ENCODE measurements at places on chromosomes 7 and 10.

DNA sequence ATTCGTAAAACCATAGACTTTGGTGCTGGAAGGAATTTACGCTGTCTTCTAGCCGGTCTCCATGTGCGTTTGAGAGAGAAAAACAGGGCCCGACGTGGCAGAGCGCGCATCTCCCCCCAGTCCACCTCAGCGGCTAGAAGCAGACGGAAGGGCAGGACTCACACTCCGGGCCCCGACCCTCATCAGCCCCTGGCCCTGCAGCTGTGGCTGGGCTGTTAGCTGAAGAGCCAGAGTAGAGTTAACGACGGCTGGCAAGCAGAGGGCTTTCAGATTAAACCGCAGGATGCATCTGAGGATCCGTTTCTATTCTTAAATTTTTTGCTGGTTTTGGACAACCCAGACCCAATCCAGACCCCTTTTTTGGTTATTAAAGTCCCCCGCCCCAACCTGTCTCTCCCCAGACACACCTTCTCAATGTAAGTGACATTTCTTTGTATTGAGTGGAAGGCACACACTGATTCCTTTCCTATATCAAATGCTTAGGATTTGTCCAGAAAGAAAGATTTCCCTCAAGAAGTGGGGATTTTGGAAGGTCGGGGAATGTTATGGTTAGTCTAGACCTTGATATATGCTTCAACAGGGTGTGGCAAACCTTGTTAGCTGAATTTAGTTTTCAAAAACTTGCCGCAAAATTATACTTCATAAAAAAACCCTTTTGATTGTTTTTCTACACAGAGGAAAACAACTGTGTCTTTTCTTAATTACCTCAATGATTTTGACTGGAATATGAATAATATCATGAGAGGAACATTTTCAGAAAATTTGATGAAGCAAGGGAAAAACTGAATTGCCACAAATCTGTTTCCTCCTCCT is 1.7 kb upstream of the TBX20 start:
- no peak for DNase-seq

DNA sequence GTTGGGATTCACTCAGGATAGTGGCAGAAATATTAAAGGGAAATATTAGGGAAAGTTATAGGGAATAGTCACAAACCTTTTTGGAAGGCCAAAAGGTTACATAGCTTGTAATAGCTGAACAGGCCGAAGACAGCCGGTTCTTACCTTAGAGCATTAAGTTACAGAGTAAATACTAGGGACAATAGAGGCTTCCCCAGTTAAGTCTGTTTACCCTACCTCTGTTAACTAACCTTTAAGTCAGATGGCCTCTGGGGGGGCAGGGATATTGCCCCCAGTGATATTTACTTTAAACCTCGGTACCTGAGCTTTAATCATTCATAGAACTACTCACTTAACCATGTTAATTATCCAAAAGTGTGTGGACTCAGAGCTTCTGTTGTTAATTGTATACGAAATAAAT is 7.4 kb downstream of the POLR1F start:
- DNase-seq = no peak

GRCh38 chr10:31130406-31130805 is 98.7 kb upstream of the ZNF438 start:
- DNase-seq = no peak

- no peak for DNase-seq
These were observed 100.6 kb upstream of the MDFIC start for GRCh38 chr7:114821030-114821900.

DNA sequence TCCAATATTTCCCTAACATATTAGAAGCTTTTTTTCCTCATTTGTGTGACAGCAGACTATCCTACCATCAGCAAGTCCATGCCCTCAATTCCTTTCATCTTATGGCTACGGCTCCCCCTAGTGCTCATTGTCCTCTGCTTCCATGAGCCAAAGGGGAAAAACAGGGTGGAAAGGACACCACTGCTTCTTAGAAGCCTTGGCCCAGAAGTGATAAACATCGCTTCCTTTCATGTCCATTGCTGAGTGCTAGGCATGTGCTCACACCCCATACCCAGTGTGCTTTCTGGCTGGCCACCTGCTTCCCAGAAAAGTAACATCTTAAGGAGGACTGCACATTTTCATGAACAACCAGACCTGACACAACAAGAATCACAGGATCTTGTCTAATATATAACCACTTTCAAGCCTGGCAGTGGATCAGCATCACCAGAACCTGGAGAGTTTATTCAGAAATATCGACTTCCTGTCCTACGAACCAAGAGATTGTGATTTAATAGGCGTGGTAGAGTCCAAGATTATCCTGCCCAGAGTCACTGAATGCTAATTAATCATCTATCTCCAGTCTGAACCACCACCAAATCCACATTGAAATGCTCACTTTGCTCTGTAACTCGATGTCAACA is 650.5 kb upstream of the SORCS1 start:
- no peak for DNase-seq

DNA sequence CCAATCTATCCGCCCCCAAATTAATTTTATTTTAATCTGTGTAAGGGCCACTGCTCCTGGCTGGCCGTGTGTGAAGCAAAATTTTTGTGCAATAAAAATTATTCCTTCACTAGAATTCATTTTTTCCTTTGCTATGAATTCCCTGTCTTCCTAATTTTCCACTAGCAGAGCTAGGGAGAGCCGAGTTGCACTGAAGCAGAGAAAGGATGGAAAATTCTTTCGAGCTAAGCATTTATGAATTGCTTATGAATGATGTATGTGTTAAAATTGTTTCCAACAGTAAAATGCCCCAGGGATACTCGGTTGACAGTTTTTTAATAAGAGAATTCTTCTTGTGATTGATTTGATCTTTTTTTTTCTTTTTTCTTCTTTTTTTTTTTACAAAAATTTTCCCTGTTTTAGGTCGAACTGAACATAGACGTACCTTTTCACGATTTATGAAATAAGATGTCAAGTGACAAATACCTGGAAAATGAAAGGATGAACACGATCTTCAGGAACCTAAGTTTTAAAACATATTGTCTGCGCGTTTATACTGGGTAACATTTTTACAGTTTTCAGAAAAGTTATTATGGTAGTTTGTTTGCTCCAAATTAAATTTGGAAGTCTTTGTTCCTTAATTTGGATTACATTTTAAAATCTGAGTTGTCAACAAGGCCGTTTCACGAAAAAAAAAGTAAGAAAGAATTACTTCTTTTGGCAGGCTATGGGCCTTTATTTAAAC is 288.8 kb upstream of the NFE2L3 start:
- no peak for DNase-seq

GRCh38 chr7:135273581-135273980 is 39.9 kb downstream of the STRA8 start:
- DNase-seq = no peak

GRCh38 chr7:47587351-47587750 is 5.4 kb upstream of the TNS3 start:
- no peak for DNase-seq

- DNase-seq = no peak
These were observed 636.3 kb downstream of the PARD3 start for GRCh38 chr10:34178756-34179155.

- no peak for DNase-seq
These were observed 6.6 kb downstream of the CPA5 start for GRCh38 chr7:130350945-130351790.

DNA sequence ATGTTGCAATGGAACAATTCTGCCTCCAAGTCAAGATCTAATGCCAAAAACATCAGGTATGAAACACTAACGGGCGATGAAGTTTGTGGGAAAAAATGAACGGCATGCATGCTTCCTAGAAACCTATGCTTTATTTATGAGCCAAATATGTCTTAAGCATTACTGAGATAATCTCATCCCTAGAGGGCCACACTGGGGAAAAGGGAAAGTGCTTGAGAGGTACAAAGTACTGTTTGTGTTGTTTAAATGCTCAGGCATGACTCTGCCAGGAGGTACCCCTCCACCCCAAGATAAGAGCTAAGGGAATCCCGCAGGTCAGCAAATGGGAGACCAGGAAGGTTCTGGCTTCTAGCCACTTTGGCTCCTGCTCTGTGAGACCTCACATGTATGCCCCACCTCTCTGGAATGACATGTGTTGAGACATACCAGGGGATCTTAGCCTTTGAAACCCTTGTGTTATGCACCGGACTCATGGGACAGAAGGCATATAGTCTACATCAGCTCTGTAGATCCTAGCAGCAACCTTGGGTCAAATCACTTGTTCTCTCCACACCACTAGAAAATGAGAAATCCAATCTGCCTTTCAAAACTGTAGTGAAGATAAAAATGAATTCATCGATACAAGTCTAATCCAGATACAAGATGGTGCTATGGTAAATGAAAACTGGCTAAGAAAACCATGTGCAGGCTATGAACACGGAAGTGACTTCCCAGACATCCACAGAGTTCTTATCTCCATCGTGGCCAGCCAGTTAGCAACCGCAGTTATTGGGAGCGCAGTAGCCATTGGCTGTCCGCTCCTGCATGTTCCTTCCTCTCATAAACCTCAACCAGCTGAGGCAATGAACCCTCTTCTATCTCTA is 61.0 kb downstream of the CREB3L2 start:
- DNase-seq = no peak

GRCh38 chr10:59700709-59701108 is 8.9 kb downstream of the SLC16A9 start:
- DNase-seq = no peak

DNA sequence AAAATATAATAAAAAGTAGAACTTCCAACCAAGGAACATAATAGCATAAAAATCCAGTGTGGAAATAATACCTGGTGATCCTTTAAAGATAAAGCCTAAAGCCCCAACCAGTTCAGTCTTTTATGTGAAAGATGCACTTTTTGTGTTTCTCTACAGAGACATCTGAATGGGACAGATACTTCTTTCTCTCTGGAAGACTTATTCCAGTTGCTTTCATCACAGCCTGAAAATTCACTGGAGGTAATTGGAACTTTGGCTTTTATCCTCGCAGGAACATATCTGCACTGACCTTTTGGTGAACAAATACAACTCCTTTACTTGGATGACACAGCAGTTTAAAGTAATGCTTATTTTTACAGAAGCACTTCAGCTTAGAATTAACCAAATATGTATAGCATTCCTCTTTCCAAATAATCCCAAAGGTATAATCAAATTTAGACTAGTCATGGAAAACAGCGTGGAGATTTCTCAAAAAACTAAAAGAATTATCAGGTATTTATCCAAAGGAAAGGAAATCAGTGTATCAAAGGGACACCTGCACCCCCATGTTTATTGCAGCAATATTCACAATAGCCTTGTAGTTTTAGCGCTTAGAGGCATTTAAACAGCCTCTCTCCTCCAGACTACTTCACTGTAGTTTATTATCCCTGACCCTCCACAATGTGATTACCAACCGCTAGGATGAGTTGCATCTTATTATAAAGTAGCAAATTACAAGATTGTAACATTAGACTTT is 16.8 kb downstream of the HNRNPA2B1 start:
- no peak for DNase-seq

GRCh38 chr10:105037022-105037421 is 395.9 kb downstream of the SORCS3 start:
- DNase-seq = no peak

DNA sequence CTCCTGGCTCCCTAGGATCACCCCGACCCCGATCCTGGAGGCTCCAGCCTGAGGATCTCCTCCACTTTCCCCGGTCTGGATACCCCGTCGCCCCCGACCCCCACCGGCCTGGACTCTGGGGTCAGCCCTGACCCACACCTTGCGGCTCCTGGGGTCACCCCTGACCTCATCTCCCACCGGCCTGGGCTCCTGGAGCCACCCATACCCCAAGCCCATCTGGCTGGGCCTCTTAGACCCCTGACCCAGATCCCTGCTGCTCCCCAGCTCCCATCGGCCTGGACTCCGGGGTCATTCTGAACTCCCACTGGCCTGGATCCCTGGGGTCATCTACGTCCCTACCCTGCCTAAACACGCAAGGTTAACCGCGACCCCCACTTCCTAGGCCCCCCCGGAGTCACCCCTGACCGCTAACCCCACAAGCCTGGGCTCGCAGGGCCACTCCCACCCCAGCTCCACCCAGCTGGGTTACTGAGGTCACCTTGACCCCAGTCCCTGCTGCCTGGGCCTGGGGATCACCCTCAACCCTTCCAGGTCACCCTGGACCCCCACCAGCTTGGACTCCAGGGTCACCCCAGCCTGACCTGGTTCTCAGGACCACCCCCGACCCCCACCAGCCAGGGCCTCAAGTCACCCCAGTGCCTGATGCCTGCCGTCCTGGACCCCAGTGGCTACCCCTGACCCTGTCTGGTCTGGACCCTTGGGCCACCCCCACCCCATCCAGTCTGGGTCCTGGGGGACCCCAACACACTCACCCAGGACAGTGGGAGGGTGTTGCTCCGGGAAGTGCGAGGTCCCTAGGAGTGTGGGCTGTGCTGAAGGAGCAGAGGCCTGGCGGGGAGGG is 1.2 kb downstream of the FOXK1 start:
- DNase-seq = no peak

DNA sequence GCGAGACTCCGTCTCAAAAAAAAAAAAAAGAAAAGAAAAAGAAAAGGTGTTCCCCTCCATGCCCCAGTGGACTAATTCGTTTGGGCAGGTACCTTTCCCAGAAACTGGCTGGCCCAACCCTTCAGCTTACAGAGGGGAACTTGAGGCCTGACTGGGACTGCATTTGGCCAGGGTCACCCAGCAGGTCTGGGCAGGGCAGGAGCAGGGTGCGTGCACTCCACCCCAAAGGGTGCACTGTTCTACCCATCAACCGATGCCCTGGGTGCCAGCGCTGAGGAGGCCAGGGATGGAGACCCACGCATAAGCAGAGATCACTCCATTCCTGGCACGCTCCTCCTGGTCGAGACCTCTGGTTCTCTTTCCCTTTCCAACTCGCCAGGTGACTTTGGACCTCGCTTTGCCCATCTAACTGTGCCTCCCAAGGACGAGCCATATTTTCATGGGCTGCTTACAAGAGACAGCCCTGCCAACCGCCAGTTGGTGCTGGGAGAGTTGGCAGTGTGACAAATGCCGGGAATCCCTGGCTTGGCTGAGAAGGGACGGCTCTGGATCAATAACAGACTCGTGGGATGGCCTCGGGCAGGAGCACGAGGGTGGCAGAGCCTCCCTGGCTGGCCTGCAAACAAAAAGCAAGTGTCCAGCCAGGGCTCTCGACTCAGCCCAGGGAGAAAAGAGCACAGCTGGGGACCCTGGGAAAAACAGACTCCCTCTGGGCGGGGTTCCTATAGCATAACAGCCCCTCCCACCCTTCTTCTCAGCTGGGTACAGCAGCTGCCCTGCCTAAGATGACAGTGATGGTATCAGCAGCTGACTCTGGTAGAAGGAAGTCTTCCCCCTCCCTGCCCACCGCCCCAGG is 7.9 kb downstream of the HSPB1 start:
- DNase-seq = no peak
